ENCODE measurements at places on chromosomes 3 and 15.

DNA sequence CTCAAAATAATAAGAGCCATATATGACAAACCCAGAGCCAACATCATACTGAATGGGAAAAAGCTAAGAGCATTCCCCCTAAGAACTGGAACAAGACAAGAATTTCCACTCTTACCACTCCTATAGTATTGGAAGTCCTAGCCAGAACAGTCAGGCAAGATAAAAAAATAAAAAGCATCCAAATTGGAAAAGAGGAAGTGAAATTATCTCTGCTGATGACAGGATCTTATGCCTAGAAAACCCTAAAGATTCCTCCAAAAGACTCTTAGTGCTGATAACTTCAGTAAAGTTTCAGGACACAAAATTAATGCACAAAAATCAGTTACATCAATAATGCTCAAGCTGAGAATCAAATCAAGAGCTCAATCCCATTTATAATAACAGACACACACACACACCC is 45.9 kb upstream of the SLC2A2 start:
- no peak for DNase-seq

- DNase-seq: no peak
These were observed 19.5 kb upstream of the NANOGP8 start for GRCh38 chr15:35104526-35105147.

- DNase-seq: peak; percentile 69
These were observed 993 bp upstream of the SIAH2 start for GRCh38 chr3:150763841-150764483.

DNA sequence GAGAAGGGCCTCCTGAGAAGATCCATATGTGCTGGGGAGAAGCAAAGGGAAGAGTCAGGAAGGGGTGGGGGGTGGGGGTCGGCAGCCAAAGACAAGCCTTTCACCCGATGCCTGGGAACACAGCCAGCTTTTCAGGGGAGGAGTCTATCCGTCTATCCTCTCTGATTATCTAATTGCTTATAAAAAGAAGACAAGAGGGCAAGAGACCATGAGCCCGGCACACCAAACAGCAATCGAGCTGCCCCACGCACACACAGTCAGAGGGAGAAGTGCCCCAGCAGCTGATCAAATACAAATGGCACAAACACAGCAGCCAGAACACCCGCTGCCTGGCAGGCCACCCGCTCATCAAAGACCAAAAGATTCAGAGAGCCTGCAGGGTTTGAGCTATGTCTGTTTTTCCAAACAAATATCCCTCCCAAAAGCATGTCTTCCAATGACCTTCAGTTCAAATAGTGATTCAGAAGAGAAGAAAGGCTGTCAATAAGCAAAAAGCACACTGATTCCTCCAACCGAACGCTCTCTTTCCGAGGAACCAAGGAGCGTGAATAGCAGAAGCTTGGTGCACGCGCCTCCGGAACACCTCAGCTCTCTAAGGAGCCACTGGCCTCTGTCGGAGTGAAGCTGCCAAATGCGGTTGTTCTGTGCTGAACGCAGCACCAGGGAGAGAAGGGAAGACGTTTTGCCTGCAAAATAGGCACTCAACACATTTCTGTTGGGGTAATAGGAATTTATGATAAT is 419.2 kb downstream of the OCA2 start:
- no peak for DNase-seq

- no peak for DNase-seq
These were observed 118.6 kb upstream of the RNF7 start for GRCh38 chr3:141619450-141619849.

- DNase-seq: no peak
These were observed 2.3 kb upstream of the CTDSPL start for GRCh38 chr3:37859354-37859753.

GRCh38 chr3:177145954-177146353 is 51.3 kb downstream of the TBL1XR1 start:
- no peak for DNase-seq

- DNase-seq: no peak
These were observed 50.9 kb downstream of the RGMA start for GRCh38 chr15:93037820-93038705.

DNA sequence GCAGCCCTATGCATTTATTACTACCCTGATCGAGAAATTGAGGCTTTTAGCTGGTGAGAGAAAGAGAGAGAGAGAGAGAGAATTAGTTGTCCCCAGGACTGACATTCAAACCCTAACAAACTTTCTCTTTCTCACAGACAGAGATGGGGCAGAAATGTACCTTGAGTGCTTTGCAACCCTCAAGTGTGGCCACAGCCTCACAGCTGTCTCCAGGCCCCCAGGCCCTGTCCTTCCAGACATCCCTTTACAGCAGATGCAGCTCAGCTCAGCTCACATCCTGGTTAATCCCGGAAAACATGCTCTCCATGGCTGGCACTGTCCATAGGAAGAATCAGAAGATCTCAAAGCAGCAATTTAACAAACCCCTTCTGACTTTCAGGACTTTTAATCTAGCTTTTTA is 67.6 kb downstream of the DCLK3 start:
- DNase-seq: no peak

- no peak for DNase-seq
These were observed 1.9 kb upstream of the LOXL1 start for GRCh38 chr15:73924171-73924921.

DNA sequence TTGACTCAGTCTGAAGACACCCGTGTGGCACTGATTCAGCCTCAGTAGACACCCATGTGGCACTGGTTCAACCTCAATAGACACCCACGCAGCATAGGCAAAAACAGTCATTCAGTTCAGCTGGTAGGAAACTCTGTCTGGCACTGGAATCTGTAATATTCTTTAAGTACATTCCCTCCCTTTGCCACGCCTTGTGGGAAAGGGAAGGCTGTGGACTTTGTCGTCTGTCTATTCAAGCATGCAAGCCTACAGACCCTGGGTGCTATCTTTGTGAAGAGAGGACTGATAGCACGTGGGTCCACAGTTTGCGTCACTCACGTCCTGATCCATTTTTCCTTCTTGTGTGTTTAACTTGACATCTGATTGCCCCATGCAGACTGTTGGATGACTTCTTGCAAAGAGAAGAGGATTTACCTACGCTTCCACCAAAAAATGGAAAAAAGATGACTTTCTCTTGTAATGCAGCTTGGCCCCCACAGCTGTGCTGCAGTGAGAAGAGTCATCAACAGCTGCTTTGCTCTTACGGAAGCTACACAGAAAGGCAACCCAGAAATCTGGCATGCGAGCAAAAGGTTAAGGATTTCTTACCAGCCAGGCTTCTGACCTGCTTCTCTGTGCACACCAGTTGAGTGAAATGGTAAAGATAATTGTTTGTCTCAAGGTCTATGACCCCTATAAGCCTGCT is 278.1 kb downstream of the ULK4 start:
- no peak for DNase-seq

DNA sequence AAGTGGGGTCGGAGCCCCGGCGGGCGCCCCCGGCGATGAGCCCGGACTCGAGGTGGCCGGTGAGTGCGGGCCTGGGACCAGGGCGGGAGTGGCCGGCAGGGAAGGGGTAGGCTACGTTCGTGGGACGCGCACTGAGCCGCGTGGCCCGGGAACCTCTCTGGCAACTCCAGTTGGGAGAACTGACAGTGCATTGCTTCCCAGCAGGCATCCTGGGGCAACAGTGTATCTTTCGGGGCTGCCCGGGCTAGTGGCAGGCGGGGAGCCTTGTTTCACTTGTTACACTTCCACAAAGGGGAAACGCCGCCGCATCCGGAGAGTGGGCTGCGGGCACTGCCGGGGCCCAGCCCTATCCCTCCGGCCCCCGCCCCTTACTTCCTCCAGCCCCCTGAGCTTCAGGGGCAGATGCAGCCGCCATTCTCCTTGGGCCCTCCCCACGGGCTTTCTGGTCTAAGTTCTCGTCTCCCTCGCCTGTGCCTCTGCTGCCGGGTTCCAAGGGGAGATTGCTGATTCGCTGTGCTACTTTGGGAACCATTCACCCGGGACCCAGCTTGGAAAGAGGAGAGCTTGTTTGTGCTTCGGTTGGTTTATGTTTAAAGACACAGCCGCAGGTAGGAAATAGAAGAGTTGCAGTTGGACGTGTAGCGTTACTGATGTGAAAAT is 675 bp downstream of the BRPF1 start:
- DNase-seq: no peak

DNA sequence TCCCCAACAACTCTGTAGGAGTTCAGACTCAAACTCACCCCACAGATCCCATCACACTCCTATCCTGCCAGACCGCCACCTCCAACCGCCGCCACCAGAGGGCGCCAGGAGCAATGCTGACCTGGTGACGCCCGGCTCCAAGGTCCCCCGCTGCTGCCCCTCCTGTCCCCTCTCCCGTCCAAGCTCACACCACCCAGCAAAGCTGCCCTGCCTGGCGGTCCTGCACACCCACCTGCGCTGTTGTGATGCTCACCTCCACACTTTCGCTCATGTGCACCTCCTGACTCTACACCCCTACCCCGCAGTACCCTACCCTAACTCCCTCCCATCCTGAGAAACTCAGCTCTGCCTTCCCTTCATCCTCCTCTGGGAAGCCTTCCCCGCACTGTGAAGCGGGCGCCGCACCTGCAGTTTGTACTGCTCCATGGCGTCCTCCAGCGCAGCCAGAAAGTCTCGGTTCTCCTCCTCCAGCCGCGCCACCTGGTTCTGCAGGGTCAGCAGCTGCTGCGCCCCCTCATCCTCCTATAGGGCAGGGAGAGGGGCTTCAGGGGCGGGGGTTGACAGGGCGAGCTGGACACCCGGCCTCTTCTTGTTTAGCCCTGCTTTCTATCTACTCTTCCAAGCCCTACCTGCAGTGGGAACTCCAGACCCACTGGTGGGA is 7.9 kb downstream of the KIF7 start:
- DNase-seq: peak; percentile 91

GRCh38 chr3:45792516-45793172 is 3.7 kb downstream of the SLC6A20 start:
- no peak for DNase-seq

DNA sequence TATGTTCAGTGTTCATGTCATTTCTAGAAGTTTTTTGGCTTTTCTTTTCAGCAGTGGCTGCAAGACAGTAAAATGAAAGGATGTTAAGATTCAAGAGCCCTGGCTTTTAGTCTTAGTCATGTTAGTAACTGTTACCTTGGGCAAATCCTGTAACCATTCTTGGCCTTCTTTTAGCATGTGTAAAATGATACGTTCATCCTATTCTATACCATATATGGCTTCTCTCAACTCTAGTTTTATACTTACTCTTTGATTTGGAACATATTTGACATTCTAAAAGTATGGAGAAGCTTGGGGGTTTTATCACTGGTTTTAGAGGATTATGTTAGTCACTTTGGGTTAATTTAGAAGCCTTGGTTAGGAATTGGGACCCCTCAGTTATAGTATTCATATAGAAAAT is 20.1 kb downstream of the GTF2E1 start:
- DNase-seq: peak; percentile 16

- no peak for DNase-seq
These were observed 700 bp downstream of the MKRN2 start for GRCh38 chr3:12557473-12558100.

DNA sequence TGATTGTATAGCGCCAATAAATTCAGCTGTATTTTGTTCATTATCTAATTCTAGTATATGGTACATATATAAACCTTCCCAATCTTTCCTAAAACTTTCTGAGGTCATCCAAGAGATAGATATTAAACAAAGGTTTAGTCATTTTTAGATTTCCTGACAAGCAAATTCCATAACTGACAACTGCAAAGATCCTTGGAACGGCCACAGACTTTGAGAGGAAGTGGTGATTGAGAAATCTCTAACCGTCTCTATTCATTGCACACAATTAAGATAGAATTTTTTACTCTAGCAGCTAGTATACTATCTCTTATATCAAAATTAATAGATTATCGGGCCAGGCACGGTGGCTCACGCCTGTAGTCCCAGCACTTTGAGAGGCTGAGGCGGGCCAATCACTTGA is 4.7 kb downstream of the CSNK1G1 start:
- no peak for DNase-seq

DNA sequence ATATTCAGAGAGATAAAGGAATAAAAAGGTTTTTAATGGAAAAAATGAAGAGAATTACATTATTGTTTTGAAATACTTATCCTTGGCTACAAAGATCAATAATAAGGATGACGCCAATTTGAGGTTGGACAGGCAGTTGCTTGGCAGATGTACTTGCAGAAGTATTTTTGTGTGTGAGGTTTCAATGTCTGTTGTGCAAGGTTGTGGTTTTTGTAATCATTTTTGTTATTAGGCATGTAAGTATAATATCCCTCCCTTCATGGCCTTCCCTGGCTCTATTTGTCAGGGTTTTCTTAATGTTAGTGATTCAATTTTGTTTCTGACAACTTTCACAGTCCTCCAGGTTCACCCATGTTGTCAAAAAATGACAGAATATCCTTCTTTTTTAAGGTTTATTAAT is 105.9 kb downstream of the OTOL1 start:
- no peak for DNase-seq

DNA sequence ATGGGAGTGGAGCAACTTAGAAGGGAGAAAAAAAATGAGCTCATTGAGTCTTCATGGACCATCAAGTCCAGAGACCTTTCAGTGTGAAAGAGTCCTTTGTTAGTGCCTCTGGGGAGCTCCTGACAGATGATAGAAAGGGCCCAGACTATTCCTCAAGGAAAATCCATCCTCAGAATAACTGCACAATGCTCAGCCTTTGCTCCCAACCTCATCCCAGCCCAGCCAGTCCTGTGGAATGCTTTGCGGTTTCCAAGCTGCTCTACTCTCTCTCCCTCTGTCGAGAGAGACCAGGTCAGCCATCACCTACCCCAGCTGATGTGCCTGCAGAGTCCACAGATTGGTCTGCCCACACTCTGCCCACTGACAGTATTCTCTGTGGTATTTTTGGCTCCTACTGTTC is 406.2 kb downstream of the MFSD1 start:
- no peak for DNase-seq

DNA sequence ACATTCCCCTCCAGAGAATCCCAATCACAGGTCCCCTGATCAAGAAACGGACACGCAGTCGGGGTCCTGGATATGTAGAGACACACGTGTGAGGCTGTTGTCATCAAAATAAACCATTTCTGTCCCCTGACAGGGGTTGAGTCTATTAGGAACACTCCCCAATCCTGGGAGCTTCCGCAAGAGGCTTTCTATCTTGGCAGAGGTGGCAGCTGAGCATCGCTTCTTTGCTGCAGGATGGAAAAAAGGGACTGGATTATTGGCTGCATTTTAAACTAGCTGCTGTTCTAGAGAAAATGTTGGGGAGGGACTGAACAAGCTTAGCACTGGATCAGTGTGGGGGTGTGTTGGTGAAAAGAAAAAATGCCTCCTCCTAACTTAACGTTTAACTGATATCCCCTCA is 2.5 kb upstream of the CNTN4 start:
- no peak for DNase-seq

DNA sequence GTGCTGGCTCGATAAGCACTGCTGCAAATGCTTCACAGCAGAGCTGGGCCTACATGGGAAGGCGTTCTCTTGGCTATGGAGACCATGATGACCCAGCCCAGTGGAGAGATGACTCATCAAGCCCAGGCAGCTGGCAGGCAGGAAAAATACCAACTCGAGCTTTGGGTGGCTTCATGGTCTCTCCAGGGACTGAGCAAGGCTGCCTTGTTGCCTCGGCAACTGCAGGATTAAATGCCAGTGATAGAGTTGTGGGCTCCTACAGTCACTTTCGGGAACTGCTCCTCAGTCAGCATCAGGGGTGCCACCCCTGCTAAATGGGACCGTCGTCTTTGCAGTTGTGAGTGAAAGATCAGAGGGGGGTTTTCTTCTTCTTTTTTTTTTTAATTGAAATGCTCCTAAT is 54.6 kb upstream of the MYZAP start:
- no peak for DNase-seq

GRCh38 chr3:89628856-89629670 is 521.6 kb downstream of the EPHA3 start:
- no peak for DNase-seq

GRCh38 chr3:111047812-111048435 is 23.7 kb upstream of the NECTIN3 start:
- no peak for DNase-seq

All from HAP-1 (cell line).